HCT116 (cell line): ENCODE measurements at places on chromosomes 12 and 14.

- no peak for DNase-seq
Observed at GRCh38 chr12:79125358-79125757, 260.8 kb downstream of the SYT1 start.

- no peak for DNase-seq
Observed at GRCh38 chr14:42541535-42542001, 934.9 kb downstream of the LRFN5 start.

DNA sequence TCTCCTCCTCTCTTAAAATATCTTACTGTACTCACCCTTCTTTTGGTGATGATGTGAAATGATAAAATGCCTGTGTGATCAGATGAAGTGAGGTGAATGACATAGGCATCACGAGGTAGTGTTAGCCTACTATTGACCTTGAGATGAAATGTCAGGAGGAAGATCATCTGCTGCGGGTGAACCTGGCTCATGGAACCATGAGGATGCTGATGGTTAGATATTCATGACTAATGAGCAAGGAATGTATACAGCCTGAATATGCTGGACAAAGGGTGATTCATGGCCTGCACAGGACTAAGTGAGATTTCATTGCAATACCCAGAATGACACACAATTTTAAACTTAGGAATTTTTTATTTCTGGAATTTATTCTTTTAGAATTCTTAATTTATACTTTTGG, 89.6 kb downstream of the DAAM1 start:
- peak; percentile 85 for DNase-seq

DNA sequence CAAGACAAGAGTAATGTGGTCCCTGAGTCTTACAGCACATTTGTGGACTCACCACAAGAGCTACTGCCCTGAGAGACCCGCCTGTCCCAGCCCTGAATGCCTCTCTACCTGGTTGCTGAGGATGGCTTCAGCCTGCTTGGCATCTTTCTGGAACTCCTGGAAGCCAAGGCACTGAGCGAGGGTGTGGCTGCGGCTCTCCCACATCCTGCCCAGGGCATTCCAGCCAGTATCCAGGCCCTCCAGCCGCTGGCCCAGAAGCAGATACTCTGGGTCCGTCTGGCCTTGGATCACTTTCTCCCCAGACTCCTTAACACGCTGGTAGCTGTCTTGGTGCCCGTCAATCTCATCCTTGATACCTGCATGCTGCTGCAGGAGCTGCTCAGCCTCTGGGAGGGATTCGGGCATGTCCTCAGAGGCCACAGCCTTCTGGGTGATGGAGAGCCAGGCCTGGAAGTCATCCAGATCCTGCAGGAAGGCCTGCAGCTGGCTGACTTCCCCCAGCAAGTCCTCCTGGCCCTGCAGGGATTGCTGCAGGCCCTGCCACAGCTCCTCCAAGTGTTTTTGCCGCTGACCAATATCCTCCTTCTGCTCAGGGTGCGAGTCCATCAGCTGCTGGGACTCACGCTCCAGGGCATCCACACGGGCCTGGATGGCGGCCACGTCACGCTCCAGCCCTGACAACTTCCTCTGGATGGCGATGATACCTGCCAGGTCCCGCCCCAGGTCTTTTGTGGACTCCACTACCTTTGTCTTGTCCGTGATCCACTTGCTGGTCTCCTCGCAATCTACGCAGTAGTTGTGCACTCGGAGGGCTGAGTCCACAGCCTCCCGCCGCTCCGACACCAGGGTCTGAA, 82.3 kb downstream of the PLEKHG3 start:
- no peak for DNase-seq

- no peak for DNase-seq
Observed at GRCh38 chr14:24060443-24060842, 8.6 kb downstream of the CARMIL3 start.

GRCh38 chr12:27868139-27868538, 88.1 kb upstream of the MANSC4 start:
- no peak for DNase-seq

- no peak for DNase-seq
Observed at GRCh38 chr14:72017290-72017689, 85.1 kb downstream of the RGS6 start.

- DNase-seq = no peak
Observed at GRCh38 chr14:97581016-97581415, 783.8 kb downstream of the VRK1 start.

DNA sequence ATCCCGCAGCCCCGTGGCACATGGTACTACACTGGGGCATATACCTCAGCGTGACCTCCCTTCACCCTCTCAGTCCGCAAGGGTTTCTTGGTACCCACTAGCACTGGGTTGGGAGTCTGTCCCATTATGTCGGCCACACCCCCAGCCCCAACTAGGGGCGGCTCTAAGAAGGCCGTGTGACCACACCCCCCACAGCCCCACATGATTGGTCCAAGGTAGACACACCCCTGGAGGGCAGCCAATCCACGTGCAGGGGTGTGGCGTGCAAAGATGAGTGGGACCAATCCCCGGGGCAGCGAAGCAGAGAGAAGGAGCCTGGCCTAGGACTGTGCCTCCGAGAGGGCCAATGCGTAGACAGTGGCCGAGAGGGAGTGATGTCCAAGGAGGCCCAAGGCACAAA, 34.6 kb upstream of the BEGAIN start:
- peak; percentile 15 for DNase-seq
